ENCODE measurements at places on chromosomes 13 and 19. TPM values are rescaled to one million over a fixed set of nuclear protein-coding genes. Genes with fewer than 3 reads are reported as not detected.

The ZNF850 gene
- 0.20 TPM for total RNA-seq

The IGFL2 gene
- not detected for total RNA-seq

The TMEM255B gene
- 1.4 TPM for total RNA-seq

- DNase-seq = no peak
Observed at GRCh38 chr19:28710278-28710677, 502.7 kb downstream of the UQCRFS1 start.

DNA sequence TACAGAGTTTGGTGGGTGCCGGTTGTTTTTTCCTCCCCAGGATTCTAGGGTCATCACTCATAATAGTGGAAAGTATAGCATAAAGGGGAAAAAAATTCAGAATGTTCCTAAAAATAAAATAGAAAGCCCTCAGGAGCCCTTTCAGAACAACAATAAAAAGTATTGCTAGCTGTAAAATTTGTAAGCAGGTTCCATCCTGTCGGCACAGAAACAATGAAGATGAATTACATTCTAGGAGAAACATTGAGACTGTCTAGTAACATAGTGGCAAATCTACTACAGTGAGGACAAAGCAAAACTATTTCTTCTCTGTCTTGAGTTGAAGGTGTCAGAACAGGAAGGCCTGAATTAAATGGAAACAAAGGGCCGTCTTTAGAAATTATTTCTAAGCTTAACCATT lies 870.7 kb downstream of the PCDH9 start:
- no peak for DNase-seq

- no peak for DNase-seq
Observed at GRCh38 chr13:30224732-30225131, 82.6 kb downstream of the KATNAL1 start.

Measured in MG63 (cell line).